ENCODE measurements at places on chromosomes 3 and 15.

DNA sequence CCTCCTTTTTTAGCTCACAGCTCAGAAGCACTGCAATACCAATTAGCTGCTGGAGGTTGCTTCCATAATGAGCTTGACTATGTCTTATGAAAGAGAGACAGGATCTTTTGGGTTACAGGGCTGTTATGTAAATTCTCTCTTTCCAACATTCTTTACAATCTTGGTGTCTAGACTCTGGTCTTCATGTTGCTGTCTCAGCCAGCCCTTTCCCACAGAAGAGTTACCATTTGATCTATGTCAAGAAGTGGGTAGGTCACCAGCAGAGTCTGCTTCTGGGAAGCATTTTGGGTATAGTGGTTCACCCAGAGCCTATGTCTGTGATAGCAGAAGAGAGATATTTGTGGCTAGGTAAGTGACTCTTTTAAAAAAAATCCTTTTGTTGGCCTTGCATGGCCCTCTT is 234.5 kb downstream of the SATB1 start:
- no peak for DNase-seq

DNA sequence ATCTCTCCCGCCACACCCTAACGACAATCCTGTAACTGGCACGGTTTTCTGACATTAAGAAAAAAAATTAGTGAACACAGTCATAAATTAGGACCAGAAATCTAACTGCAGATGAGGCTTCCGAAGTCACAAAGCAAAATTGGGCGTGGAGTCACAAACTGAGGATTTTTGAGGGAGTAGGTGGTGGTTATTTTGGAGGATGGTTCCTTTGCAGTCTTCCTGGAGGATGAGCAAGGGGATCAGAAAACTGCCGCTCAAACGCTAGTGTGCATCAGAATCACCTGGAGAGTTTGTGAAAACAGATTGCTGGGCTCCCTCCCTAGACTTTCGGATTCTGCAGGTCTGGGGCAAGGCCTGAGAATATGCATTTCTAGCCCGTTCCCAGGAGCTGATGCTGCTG is 334.8 kb downstream of the RORA start:
- no peak for DNase-seq

- DNase-seq, result no peak
These were observed 972.8 kb downstream of the PLOD2 start for GRCh38 chr3:145188079-145188770.

DNA sequence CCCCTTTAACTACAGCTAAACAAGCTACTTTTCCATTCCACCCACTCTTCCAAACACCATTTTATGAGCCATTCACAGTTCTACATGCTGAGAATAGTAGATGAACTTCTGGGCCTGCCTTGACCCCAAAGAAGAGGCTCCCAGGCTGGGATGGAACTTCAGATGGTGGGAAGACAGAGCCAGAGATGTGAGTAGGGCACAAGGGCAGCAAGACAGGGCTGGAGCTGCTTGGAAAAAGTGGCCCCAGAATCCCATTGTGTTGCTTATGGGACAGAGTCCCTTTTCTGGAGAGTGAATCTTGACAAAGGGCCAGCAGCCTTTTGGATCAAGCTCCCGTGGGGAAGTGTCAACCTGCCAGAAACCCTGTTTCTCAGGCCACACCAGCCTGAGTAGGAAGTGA is 516.5 kb upstream of the PPP2R3A start:
- DNase-seq, result no peak

Data from T1000 (cell line).